ENCODE measurements at places on chromosomes 3 and 15.

- no peak for DNase-seq
Observed at GRCh38 chr3:188672840-188673239, 498.9 kb upstream of the TPRG1 start.

DNA sequence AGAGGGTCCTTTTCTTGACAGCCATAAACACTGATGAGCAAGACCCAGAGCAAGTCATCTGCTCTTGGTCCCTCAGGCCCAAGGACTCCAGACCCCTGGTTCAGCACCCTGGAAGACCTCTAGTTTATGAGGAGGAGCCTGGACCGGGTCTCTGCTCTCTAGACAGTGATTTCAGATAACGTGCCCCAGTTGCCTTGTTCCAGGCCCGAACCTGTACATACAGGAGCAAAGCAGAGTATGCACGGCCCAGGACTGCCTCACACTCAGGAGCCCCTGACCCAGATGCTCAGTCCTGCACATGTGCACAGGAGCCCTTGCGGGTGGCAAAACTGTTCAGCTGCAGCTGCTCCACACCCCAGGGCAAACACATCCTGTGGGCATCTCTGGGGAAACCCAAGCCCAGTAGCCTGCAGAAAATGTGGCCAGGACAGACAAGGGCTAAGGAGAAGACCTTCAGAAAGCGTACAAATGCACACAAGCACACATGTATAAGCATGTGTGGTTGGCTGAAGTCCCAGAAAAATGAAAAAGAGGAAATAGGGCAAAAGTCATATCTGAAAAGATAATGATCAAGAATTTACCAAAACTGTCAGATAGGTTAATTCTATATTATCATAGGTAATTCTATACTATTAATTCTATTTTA lies 59.9 kb upstream of the CORO2B start:
- DNase-seq, result no peak

GRCh38 chr15:74630284-74631086 lies 14.8 kb downstream of the CLK3 start:
- DNase-seq, result no peak

- peak; percentile 62 for DNase-seq
Observed at GRCh38 chr3:45665101-45665572, 24.1 kb upstream of the SACM1L start.

- no peak for DNase-seq
Observed at GRCh38 chr3:9415485-9416138, 18.2 kb downstream of the SETD5 start.

DNA sequence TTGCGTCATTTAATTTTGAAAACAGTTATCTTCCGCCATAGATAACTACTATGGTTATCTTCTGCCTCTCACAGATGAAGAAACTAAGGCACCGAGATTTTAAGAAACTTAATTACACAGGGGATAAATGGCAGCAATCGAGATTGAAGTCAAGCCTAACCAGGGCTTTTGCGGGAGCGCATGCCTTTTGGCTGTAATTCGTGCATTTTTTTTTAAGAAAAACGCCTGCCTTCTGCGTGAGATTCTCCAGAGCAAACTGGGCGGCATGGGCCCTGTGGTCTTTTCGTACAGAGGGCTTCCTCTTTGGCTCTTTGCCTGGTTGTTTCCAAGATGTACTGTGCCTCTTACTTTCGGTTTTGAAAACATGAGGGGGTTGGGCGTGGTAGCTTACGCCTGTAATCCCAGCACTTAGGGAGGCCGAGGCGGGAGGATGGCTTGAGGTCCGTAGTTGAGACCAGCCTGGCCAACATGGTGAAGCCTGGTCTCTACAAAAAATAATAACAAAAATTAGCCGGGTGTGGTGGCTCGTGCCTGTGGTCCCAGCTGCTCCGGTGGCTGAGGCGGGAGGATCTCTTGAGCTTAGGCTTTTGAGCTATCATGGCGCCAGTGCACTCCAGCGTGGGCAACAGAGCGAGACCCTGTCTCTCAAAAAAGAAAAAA lies 1.2 kb downstream of the B2M start:
- peak; percentile 79 for DNase-seq

DNA sequence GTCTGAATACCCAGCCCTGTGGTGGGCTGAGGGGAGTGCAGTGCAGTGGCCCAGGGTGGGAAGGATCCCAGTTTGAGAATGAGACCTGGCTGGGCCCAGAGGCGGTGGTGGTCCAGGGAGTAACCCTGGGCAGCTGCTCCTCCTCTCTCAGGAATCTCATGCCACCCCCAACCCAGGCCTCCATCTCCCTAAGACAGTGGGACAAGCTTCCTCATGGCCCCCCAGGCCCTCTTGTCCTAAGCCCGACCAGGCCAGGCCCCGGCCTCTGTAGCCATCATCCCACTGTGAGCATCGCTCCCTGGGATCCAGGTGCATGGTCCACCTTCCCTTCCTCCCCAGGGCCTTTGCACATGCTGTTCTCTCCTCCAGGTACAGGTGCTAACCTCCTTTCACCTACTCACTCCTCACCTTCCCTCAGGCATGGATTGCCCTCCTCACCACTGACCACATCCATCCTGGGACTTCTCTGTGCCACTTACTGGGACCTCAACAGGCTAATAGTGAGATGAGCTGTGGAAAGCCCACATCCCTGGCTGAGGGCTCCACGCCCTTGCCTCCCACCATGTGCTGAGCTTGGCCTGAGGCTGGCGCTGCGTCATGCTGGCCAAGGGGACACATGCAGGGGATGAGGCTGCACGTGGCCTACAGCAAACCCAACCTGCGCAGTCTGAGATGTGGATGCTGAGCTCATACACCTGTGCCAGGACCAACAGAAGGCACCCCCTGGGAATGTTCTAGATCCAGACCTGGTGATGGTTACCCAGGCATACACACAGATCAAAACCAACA lies 9.9 kb downstream of the CHDH start:
- DNase-seq, result no peak

GRCh38 chr3:182243625-182244024 lies 531.9 kb downstream of the SOX2 start:
- no peak for DNase-seq
